Endothelial cell of umbilical vein (primary cell): ENCODE measurements at places on chromosomes 6 and 20. TPM values are rescaled to one million over a fixed set of nuclear protein-coding genes. Genes with fewer than 3 reads are reported as not detected.
A peak's percentile ranks its signal among the peaks of the same experiment; 100 is the strongest.

DNA sequence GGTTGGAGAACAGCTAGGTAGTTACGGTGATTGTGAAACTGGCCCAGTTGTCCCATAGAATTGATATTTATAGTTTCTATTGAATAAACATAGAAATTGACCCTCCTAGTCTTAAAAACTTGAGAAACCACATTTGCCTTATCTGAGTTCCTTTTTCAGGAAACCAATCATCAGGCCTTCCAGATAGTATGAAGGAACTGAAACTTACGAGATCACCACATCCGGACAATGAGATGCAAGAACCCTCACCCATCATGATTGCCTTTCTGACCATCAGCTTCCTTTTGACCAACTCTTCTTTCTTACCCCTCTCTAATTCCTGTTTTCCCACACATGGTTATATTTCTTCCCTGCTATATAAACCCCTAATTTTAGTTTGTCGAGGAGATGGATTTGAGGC is 21.8 kb downstream of the SLC35F1 start:
- no peak for DNase-seq

DNA sequence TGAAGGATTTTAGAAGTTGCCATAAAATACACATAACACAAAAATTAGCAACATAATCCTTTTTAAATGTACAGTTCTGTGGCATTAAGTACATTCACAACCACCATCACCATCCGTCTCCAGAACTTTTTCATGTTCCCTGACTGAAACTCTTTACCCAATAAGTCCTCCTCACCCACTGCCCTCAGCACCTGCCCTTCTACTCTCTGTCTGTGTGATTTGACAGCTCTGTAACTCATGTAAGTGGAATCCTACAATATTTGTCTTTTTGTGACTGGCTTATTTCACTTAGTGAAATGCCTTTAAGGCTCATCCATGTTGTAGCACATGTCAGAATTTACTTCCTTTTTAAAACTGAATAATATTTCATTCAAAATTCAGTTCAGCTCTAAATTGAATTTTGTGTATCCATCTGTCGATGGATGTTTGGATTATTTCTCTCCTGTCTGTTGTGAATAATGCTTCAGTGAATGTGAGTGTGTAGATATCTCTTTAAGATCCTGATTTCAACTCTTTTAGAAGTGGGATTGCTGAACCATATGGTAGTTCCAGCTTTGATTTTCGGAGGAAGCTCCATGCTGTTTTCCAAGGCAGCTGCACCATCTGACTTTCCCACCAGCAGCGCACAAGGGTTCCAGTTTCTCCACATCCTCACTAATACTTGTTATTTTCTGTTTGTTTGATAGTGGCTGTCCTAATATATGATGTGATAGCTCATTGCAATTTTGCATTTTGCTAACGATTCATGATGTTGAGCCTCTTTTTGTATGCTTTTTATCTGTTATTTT is 4.2 kb downstream of the ENTPD6 start:
- no peak for DNase-seq

DNA sequence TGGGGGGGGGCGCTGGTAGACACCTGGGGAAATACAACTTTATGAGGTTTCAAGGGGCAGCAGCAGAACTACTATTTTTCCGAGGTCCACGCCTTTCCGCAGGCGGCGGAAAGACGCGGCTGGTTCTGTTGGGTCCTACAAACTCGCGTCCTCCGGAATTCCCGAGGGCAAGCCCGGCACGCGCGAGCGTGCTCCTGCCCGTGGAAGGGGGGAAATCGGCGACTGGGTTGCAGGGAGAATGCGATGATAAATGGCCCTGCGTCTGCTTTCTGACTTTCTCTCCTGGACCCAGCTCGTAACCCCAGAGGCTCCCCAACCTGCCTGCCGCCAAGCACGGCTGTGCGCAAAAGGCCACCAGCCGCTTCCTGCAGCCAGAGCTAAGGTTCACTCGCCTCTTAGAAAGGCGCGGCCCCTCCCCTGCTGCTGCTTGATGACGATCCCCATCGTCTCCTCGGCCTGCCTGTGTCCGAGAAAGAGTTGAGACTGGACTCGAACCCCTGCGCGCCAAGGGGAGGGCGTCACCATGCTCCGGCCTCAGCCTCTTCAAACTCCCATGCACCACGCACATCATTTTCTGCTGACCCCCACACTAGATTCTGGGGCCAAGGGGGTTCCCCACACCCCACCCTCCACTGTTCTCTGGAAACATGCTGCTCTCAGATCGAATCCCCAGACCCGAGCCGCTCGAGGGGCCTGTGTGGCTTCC is 6.7 kb downstream of the FOXA2 start:
- no peak for DNase-seq

GRM4 gene
- total RNA-seq: not detected in 2 replicates

PCSK2 gene
- total RNA-seq: not detected in 2 replicates

GRCh38 chr6:125031385-125031784 is 69.1 kb downstream of the RNF217 start:
- DNase-seq: no peak

CFAP206 gene
- total RNA-seq: 0.20 and 0.21 TPM in 2 replicates

GRCh38 chr6:169862043-169862891 is 110.8 kb downstream of the ERMARD start:
- no peak for DNase-seq

DNA sequence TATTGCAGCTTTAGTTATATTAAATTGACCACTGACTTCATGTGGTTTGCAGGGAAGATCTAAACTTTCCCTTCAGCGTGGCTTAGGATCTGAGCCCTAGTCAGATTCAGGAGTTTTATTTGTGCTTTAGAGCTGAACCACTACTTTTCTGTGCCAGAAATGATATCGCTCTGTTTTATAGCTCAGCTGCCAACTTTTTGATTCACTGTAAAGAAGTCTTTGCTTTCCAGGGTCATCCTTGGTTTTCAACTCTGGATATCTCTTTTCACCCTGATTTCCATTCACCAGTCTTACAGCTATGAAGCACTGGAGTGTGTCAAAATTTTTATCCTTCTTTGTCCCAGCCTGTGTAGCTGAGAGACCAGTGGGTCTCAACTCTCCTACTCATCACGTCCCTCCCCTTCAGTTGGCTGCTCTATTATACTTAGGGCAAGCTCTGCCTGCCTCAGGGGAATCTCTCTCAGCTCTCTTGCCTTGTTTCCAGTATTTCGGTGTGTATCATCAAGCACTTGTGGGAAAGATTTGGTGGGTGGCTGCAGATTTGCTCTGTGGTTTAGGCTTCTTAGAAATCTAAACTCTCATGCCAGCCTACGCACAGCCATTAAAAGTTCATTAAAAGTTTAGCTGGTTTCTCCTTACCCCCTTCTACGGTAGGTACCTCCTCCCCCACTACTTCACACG is 425.5 kb downstream of the TENT5A start:
- no peak for DNase-seq

PACSIN1 gene
- total RNA-seq: not detected in 2 replicates

DNA sequence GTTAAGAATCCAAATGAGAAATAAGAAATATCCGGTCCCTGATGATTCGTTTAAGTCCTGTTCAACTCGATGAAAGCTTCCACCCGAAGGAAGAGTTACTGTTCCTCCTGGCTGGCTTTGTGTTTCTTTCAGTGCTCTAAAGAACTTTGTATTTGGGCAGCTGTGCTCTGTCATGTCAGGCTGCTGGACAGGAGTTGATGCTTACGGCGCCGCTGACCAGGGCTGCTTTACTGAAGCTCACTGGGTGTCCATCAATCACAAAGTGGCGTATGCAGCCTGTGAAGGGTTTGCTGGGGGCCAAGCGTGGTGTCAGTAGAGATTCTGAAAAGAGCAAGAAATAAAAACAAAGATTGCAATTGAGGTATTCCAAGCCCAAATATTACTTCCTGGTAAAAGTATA is 21.9 kb downstream of the FAM229B start:
- no peak for DNase-seq

DNA sequence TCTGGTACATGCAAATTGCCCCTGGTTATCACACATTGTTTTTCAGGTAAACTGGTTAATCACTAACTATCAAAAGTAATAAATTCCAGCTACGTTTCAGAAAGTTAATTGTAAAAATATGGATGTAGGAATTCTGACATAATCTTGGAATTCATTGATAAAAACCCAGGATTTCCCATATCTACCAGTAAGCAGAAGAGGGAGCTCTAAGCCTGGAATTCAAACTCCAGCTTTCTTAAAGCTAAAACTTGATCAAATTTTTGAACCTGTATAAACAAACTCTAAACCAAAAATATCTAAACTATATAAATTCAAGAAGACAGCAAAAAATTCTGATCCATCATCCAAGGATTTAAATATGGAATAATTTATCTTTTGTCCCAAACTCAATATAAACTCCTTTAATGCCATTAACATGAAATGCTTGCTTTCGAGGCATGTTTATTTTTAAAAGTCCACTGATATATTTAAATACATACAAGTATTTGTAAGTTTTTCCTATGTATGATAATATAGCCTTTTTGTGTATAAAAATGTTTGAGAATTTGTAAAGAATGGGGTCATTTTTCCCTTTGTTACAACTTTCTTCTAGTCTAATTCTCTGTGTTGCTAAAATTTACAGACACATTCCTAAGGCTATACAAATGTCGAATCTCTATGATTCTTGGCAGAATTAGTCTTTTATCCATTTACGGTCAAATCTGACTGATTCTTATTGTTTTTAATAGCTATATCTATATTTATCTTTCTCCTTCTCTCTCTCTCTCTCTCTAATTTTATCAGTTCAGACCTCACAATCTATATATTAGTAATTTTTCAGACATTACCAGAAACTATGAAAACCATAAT is 91.4 kb upstream of the RNF217 start:
- peak; percentile 46 for DNase-seq

DNA sequence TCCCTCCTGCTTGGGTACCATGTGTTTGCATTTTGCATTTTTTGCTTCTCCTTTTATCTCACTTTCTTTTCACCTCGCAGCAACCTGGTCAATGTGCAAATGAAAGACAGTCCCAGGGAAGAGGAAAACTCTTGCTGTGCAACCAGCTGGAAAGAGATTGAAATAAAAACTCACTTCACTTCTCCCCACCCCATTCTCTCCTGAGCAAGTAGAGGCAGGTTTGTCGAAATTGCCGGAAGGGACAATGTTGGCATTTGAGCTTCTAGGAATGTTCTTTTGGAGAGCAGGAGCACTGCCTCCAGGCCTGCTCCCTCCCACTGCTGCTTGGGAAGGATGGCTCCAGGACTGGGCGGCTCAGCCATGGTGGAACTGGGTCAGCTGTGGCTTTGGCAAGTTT is 30.6 kb downstream of the KCNG1 start:
- DNase-seq: no peak

- DNase-seq: no peak
These were observed 531.1 kb upstream of the CITED2 start for GRCh38 chr6:139905404-139906052.

- DNase-seq: no peak
These were observed 82.7 kb upstream of the NXT1 start for GRCh38 chr20:23267909-23268308.

DNA sequence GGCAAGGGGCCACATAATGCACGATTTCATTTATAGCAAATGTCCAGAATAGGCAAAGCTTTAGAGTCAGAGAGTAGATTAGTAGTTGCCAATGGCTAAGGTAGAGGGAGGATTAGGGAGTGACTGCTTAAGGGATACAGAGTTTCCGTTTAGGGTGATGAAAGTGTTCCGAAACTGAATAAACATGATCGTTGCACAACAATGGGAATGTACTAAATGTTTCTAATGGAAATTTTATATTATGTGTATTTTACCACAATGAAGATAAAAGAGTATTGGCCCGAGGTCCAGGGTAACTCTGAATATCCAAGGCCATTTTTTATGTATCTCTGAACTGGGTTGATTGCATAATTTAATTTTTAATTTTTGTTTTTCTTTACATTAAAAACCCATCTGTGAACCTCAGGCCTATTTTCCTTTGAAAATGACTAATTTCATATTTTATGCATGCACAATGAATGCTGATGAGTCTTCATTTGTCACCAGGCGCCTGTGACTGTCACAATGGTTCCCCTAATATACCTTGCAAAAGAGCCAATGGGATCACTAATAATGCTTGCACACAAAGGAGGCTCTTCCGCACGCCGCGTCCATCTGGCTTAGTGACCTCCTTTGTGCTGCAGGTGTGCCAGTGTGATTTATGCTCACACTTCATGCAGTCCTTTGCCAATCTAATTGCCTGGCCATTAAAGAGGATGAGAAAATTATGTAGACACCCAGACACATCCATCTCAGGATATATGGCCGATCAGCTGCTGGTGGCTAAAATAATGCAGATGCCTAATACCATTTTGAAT is 612.5 kb downstream of the CDH26 start:
- no peak for DNase-seq

TRAPPC3L gene
- 0.38 TPM in 1 of 2 replicates, not detected in the other for total RNA-seq

DNA sequence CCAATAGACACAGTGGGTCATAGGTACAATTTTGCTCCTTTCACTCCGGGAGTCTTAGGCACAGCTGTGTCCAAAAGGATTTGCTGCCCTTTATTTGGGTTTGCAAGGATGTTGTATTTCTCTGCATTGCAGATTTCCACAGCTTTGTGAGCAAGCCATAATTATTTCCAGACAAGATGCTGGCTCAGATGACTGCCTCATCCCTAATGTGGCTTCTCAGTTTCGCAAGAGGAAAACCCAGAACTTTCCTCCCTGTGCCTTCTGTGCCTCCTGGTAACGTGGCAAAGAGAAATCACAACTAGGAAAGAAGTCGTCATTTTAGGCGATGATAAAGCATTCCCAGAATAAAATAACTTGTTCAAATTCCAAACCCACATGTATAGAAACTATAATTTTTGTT is 33.7 kb downstream of the FAM50B start:
- DNase-seq: no peak

CDSN gene
- not detected in 2 replicates for total RNA-seq

GRCh38 chr6:30548375-30548774 is 7.9 kb downstream of the GNL1 start:
- DNase-seq: no peak

DNA sequence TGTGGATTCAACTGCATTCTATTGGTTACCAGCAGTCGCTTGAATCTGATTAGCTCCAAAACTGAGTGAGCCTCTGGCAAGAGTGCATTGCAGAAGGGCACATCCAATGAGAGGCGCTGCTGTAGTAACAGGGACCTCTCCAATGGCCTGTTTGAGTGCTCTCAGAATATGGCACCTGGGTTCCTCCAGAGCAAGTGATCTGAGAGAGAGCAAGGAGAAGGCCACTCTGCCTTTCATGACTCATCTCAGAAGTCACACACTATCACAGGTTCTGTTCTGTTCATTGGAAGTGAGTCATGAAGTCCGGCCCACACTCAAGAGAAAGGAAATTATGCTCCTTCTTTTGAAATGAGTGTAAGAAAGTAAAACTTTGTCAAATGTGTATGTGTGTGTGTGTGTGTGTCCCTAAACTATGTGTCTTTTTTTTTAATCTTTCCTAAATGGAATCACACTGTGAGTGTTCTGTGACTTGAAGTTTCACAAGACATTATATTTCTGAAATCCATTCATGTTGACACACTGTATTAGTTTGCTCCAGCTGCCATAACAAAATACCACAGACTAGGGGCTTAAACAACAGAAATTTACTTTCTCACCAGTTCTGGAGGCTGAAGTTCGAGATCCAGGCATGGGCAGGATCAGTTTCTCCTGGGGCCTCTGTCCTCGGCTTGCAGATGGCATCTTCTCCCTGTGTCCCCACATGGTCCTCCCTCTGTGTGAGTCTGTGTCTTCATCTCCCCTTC is 138.3 kb upstream of the CDYL start:
- peak; percentile 72 for DNase-seq

GRCh38 chr6:90253631-90254030 is 43.0 kb downstream of the BACH2 start:
- no peak for DNase-seq
